ENCODE measurements at places on chromosomes 1 and 21.
A peak's percentile ranks its signal among the peaks of the same experiment; 100 is the strongest.

- DNase-seq, result no peak
These were observed 587.3 kb downstream of the PTPRC start for GRCh38 chr1:199226163-199226562.

- DNase-seq, result no peak
These were observed 9.8 kb upstream of the SLC19A1 start for GRCh38 chr21:45551783-45552695.

DNA sequence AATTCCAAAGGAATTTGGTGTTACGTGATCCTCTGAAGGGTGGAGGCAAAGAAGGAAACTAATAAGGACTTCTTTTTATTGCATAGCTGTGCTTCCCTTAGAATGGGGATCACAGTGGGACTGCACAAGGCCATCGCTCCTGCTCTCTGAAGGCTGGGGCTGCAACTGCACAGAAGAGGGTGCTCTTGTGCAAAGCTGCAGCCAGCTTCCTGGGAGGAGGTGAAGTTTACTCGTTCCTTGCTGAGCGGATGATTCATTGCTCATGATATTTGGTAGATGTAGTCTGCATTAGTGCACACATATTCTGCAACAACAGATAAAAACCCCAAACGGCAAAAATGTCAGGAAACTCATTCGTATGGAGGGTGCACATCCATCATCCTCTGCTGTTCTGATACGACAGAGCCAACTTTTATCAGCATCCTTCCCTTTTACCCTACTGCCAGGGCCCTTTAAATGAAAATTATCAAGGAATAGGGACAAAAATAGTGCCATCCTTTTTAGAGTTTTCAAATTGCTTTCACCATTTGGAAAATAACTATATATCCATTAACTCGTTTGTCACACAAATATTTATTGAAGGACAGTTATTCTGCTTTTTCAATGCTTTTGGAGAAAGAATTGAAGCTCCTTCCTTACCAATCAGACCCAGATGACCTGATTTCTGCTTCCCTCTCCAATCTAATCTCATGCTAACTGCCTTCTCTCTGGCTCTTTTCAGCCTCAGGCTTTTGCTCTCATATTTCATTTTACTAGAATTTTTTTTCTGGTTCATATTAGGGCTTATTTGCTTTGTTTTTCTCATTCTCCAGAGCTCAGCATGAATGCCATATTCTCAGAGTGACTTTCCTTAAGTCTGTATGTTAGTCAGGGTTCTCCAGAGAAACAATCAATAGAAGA lies 263.6 kb downstream of the DUSP10 start:
- DNase-seq, result no peak

DNA sequence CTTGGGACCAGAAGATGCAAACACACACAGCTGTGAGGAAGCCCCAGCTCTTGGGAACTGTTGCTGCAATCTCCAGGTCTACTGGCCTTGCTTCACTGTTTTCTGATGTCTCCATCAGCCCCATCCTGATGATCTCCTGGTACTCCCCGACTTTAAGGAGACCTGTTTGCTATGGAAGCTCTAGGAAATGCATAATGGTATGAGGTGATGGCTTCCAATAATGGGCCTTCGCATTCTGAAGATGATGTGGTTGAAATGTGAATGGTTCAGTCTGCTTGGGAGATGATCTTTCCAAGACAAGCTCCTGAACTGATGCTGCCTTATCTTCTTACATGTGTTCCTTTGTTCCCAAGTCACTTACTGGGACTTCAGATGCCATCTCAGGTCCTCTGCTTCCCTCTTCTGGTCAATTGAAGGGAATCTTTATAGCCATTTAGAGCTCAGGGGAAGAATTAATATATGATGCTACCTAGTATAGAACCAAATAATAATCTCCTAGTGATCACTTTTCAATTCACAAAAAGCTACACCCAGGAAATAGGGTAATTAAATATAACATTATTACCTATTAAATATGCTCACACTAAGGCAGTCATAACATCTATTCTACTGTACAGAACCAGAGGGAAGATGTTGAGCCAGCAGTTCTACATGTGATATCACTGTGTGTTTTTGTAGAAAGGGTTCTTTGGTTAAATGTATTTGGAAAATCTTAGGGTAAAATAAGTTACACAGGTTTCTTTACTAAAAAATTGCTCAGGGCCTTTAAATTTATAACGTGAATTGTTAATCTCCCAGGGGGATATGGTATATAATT lies 73.9 kb upstream of the VTCN1 start:
- DNase-seq, result no peak

DNA sequence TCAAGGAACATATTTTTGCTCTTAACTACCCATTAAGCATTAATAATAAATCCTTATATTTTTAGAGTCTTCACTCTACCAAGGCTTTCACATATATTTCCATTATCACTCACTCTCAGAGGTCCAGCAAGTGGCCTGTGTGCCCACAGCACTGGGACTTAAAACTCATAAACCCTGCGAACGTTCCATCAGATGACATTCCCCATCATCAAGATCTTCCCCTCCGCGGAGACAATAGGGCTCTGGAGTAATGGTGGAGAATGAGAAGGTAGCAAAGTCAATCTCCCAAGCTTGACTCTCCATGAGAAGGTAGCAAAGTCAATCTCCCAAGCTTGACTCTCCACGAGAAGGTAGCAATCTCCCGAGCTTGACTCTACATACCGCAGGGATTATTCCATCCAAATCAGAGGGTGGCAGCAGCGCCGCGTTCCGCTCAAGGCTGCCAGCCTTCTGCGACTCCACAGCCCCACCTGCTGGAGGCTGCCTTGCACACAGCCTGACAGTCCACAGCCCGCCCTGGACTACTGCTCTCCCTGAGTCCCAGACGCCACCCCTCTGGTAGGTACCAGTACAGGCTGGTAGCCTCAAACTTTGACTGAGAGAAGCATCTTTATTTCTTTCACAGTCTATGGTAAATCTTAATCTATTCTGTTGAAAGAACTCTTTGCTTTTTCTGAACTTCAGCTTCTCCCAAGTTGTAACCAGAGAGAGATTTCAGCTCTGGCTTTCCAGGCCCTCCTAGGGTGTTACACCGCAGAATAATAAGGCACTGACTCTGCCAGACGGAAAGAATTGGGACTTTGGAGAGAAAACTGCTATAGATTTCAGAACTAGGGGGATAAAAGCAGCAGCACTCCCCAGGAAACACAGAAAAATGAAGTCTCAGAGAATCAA lies 26.4 kb upstream of the CTTNBP2NL start:
- peak; percentile 94 for DNase-seq

DNA sequence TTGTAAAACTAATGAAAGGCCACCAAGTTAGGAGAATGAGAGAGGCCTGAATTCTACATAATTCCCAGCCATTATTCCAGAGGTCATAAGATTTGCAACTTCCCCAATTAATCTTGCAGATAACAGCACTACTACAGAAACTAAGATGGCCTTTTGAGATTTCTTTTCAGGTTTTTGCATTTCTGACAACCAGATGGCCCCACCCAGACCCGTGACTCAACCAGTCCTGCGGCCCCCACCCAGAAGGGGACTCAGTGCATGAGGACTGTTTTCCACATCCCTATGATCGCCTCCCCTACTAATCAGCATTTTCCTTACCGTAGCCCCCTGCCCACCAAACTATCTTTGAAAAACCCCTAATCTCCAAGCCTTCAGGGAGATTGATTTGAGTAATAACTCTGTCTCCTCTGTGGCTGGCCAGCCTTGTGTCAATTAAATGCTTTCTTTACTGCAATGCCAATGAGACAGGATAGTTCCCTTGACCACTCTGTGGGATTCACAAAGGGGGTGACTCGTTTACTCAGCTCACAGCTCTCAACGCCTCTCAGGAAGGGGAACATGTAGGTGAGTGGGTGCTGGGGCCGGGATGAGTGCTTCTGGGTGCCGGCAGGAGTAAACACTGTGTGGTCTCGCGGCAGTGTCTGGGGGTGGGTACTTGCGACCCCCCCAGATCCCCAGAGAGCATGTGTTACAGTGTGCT lies 10.5 kb upstream of the CNIH3 start:
- no peak for DNase-seq

GRCh38 chr1:27544834-27545233 lies 54.9 kb upstream of the WASF2 start:
- DNase-seq, result no peak

DNA sequence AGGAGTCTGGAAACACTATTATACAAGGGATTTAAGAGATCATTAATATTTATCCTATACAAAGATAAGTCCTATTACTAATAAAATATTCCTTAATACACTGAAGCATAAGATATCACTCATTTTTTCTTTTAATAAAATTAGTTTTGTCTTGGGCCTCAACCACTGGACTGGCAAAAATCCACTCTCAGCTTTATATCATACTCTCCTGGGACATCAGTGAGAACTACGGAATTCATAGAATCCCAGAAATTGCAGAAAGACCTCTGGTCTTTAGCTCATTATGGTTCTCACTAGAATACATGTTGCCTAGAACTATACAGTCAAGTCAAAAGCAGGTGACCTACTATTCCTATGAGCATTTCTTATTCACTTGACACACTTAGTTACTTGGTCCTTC lies 285.0 kb downstream of the LRRC40 start:
- DNase-seq, result no peak

GRCh38 chr1:41794031-41794430 lies 124.7 kb downstream of the HIVEP3 start:
- DNase-seq, result no peak

GRCh38 chr1:226476066-226476465 lies 68.2 kb upstream of the PARP1 start:
- no peak for DNase-seq

GRCh38 chr1:172442843-172443565 lies 865 bp downstream of the PIGC start:
- DNase-seq, result no peak

GRCh38 chr1:197145446-197146024 lies 934 bp downstream of the ASPM start:
- DNase-seq, result no peak

- DNase-seq, result no peak
These were observed 145.0 kb upstream of the ZC3H11B start for GRCh38 chr1:219757890-219758289.

DNA sequence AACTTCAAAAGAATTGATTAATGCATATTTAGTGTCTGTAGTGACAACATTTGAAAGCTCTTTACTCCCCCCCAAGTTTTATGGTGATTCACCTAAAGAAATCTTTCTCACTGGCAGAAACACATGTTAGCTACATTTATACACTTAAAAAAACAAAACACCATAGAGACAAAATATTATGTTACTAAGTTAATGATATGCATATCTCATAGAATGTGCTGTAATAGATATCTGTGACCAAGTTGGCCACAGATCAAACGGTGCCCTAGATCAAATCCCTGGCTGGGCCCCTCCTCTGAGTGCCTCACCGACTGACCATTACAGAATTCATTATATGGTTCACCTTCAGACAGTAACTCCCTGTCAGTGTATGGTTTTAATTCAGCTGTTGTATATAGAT lies 322.1 kb upstream of the LYPLAL1 start:
- no peak for DNase-seq

GRCh38 chr1:31019401-31019800 lies 46.1 kb downstream of the PUM1 start:
- DNase-seq, result no peak

All from omental fat pad (tissue), 4 donors.